ENCODE measurements at places on chromosomes 5 and 9.

DNA sequence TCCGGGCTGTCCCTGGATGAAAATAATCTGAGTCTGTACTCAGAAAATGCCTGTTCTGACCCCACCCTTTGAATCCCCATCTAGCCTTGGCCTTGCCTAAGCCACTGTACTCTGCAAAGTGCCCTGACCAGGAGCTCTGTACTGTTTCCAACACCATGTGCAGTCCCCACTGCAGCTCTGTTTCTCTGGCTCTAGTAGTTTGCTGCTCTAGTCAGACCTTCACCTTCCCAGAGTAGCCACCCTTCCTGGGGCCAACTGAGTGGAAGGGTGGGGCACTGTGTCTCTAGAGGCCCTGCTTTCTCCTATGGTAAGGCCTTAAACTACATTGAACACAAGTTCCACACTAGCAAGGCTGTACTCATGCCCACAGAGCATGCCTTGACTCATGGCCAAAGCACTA lies 31.9 kb downstream of the P4HA2 start:
- DNase-seq = no peak

DNA sequence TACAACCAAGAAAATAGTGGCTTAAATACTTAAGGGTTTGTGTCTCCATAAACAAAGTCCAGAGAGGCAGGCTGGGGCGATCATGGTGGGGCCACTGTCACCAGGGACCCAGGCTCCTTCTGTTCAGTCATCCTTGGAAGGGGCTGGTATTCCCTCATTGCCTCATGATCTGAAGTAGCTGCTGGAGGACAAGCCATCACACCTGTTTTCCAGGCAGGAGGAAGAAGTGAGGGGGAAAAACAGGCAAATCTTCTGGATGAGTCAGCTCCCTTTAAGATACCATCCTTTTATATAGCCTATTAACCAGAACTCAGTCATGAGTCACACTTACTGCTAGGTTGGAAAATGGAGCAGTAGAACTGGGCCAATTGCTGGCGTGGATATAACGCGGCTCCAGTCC lies 92.3 kb downstream of the DAP start:
- DNase-seq = no peak

- no peak for DNase-seq
These were observed 257.4 kb upstream of the TRPC7 start for GRCh38 chr5:136622747-136623146.

GRCh38 chr9:346111-346571 lies 131.5 kb downstream of the DOCK8 start:
- no peak for DNase-seq

DNA sequence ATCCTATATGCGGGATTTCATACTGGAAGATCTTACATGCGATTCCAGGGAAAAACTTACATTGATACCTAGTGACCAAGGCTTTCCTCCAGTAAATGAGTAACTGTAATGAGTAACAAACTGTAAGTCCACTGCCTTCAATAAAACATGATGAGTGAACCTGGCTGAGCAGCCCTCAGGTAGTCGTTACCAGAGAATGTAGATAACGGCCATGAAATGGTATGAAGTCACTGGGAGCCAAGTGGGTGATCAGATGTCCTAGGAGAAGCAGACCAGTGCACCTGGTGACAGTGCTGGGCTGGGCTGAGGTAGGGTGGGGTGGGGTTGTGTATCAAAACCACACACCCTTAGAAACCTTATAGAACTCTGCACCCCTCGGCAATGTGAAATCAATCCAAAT lies 203.6 kb downstream of the ALDH1A1 start:
- no peak for DNase-seq

- no peak for DNase-seq
These were observed 800.8 kb upstream of the TYRP1 start for GRCh38 chr9:11892401-11892800.

GRCh38 chr9:124134526-124134925 lies 123.0 kb downstream of the LHX2 start:
- DNase-seq = no peak

DNA sequence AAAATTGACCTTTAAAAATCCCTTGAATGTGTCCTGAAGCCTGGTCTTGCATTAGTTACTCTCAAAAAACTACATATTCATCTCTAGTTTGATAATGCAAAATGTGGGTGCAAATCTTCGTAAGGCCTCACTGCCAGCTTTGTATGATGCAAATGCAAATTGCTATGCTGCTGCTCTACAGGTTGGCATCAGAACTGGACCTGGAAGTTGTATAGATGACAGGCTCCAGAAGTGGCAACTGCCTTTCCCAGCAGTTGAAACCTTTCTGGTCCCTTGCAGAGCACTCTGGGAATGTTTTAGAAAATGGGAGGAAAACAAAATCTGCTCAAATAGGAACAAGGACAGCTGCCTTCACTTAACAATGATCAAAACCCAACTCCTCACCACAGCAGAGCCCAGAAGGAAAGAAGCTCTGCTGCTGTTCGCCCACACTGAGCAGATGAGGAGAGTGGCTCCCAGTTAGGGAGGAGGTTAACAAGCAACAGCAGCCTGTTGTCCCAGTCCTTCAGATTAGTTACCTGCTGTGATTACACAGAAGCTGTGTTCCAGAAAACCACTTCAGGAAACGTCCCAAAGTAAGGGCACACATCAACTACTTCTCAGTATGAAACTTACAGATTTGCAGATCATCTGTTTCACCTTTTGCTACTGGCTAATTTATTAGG lies 93.5 kb downstream of the PLPP1 start:
- no peak for DNase-seq

- DNase-seq = no peak
These were observed 34.8 kb downstream of the TRPC7 start for GRCh38 chr5:136330353-136331038.

DNA sequence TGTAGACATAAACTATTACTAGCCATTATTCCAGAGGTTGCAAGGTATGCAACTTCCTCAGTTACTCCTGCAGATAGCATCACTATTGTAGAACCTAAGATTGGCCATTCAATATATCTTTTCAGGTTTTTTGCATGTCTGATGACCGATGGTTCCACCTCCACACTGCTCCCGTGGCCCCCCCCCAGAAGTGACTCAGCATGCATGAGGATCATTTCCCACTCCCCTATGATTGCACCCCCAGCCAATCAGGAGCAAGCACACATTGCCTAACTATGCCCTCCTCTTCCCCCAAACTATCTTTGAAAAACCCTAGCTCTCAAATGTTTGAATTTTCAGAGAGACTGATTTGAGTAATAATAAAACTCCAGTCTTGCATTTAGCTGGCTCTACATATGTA lies 601.4 kb upstream of the TLE4 start:
- no peak for DNase-seq

DNA sequence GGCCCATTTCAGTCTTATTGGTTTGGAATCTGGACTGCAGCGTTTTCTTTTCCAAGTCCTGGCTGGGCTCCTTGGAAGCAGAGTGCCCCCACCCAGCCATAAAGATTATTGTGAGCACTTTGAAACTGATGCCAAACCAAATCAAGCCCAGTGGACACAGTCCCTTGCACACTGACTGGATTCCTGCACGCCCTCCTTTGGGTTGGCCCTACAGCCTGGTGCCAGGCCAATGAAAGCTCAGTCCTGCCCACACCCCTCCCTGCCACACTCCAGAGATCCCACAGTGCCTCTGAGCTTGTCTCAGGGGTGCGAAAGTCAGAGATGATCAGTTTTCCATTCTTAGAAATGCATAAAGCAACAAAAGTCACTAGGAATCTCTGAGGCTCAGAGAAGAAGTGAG lies 181.9 kb downstream of the CETN3 start:
- DNase-seq = no peak

- DNase-seq = no peak
These were observed 108.0 kb downstream of the DAPK1 start for GRCh38 chr9:87605676-87606075.

DNA sequence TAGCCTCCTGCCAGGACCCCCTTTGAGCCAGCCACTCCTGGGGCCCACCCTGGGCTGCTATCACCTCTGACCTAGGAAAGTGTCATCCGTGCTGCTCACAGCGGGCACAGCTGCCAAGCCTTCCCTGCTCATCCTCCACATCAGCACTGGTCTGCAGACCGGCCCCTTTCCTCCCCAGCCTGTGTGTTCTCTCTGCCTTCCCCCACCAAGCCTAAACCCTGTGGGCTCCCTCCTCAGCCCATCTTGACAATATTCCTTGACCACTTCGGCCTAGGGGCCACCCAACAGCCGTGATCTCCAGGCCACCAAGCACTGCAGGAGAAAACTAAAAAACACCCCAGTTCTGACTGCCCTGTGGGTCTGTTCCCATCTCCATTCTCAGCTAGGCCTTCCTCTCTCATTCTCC lies 135.1 kb downstream of the DAB2IP start:
- DNase-seq = no peak

DNA sequence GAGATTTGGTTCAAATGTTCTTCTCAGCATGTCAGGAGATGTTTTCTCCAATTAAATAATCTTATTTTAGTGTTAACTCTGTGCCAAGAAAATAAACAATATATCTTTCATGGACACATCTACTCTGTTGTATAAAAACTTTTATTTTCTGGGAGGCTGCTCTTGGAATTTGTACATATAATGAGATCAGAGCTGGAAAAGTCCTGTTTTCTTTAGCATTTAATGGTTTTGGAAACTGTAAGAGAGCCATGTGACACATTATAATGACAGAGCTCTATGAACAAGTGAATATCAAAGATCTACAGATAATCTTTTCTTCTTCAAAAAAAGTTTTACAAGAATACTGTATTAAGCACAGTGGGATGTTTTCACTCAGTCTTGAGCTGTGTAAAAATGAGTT lies 48.8 kb downstream of the FOXD1 start:
- DNase-seq = no peak

DNA sequence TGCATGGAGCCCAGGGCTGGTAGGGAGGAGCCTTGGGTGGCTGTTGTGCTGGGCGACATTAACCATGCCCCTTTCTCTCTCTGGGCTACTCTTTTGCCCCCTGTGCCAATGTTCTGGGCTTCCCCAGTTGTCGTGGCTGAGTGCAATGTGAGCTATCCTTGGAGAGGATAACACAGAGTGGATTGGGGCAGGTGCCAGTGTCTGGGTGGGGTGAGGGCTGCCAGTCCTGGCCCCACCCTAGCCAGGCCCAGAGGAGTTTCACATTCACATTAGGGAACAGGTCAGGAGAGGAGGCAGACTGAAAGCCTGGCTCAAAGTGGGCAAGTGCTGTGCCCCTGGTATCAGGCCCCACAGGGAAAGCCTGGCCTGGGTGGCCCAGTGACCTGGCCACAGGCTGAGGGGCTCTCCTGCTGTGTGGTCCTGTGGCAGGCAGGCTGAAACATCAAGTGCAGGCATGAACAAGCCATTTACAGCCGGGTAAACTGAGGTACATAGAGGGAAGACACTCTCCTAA lies 7.5 kb upstream of the NDST1 start:
- no peak for DNase-seq

GRCh38 chr5:34535944-34536623 lies 120.0 kb upstream of the RAI14 start:
- no peak for DNase-seq

GRCh38 chr5:78560000-78560855 lies 88.3 kb downstream of the LHFPL2 start:
- DNase-seq = no peak

DNA sequence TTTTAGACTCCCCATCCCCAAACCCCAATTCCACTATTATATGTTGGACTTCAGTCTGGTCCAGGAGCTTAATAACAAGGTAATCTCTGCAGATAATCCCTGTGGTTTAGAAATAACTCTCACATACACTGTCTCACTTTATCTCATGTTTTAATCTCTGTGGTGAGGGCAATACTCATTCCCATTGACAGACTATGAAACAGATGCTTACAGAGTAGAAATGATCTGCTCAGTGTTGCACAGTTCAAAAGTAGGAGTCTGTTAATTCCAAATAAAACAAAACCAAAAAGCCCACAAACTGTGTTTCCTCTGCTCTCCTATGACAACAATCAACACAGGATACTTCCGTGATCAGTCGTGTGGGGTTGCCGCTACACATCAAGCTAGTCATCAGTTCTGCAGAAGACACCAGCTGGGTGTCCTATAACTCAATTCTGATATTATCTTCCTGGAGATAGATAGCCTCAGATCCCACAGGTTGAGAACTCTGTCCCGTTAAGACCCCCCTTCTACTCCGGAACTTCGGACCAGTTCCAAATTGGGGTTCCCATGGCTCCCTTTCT lies 26.3 kb upstream of the FANCC start:
- no peak for DNase-seq

DNA sequence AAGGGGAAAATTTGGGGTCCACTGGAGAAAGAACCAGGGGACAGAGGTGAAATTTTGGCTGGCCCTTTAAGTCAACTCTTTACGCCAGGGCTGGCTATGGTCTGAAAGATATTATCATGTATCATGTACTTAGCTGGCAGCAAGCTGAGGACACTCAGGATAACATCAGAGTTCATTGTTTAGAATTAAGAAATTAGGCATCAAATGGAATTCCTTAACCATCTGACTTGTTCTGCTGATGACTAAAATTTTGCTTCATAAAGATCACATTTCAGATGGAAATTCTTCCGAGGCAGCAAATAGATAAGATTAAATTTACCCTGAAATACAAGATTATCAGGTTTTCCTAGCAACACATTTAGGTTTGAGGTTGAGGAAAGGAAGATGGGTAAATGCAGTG lies 269.4 kb upstream of the KLF9 start:
- no peak for DNase-seq

DNA sequence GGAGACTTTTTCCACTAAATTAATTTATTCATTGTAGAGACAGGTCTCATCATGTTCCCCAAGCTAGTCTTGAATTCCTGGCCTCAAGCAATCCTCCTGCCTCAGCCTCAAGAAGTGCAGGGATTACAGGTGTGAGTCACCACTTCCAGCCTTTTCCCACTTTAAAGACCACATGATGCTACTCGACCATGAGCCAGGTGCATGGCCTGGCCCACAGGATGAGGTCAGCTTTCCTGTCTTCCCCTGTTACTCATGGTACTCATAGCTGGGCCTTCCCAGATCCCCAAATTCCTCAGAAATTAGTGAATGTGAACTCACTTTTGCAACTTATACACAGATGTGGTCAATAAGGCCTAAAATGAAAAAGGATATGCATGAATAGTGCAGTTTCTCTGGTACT lies 395.9 kb downstream of the SEMA5A start:
- DNase-seq = no peak

- no peak for DNase-seq
These were observed 558.8 kb downstream of the NR2F1-AS1 start for GRCh38 chr5:93022211-93022610.

GRCh38 chr5:111528056-111528455 lies 15.7 kb upstream of the STARD4 start:
- DNase-seq = no peak

GRCh38 chr5:146003852-146004251 lies 67.5 kb downstream of the SH3RF2 start:
- no peak for DNase-seq

DNA sequence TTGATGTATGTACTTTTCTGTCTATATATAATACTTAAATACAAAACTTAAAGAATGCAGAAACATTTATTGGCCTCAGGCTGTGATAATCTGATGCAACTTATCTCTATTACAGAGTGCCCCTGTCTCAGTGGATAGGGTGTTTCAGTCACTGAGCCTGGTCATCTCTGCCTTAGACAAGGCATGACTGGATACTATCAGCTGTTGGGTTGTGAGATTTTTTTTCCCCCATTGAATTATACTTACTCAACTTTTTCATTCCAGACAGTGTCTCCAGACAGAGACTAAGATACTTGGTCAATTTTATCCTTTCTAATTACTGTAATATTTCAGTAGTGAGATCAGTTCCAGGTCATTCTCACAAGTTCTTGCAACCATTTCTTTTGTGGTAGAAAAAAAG lies 26.7 kb downstream of the XRCC4 start:
- DNase-seq = no peak

- no peak for DNase-seq
These were observed 71.0 kb downstream of the FANCC start for GRCh38 chr9:95246547-95246946.

- DNase-seq = no peak
These were observed 23.2 kb upstream of the IL17B start for GRCh38 chr5:149402291-149402690.

- DNase-seq = peak; percentile 84
These were observed at the start of gene TNFAIP8 for GRCh38 chr5:119355685-119356611. Gene TNFAIP8 (plus strand): TSS chr5:119356019. CDS start chr5:119356091, 72 bp downstream.
